ENCODE measurements at places on chromosomes 12 and 14.

- no peak for DNase-seq
Observed at GRCh38 chr14:68199554-68200151, 380.1 kb downstream of the RAD51B start.

- no peak for DNase-seq
Observed at GRCh38 chr14:49994951-49995561, 102.2 kb downstream of the ARF6 start.

DNA sequence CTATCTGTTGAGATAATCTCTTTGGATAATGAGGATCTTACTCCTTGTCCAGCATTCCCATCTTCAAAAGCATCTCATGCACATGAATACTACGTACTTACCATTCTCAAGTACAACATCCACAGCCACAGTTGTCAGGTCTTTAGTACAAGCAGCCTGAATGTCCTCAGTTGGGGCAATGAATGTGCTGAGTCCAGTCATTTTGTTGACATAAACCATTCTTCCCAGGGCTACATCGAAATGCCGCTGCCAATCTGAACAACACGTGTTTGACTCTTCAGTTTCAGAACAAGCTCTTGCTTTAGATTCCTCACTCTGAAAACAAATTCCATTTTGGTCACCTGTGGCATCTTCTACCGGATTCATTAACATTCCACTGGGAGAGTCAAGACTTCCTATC, 5.0 kb downstream of the MLH3 start:
- no peak for DNase-seq

- no peak for DNase-seq
Observed at GRCh38 chr14:42862114-42862513, 1255.4 kb downstream of the LRFN5 start.

- DNase-seq = no peak
Observed at GRCh38 chr12:102050660-102051430, 10.9 kb downstream of the WASHC3 start.

DNA sequence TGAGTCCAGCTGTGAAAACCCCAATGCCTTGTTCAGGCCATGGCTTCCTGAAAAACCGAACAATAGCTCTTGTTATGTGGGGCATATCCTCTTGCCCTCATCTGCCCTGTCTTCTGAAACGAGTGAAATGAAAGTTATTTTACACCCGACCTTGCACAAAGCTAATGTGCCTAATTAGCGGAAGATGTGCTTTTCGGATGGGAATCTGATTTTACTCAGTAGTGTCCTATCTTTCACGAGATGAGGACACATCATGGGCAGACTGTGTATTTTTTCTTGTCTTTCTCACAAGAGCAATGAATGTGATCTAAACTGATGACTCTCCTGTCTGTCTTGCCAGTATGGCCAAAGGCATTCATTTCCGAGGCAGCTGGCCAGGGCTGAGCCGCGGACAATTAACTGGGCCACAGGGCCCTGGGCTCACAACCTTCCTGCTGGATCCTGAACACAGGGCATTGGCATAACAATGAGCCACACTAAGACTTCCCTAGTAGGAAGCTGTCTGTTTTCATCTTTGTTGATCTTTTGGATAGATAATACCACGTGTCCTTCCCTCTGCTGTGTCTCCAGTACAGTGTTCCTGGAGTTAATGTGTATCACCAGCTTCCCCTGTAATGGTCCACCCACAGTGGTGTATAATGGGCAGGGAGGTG, 86.0 kb upstream of the HIF1A start:
- DNase-seq = no peak

- DNase-seq = no peak
Observed at GRCh38 chr12:93025145-93026103, 96.3 kb upstream of the EEA1 start.

- DNase-seq = no peak
Observed at GRCh38 chr12:53050426-53051057, 677 bp downstream of the TNS2 start.

DNA sequence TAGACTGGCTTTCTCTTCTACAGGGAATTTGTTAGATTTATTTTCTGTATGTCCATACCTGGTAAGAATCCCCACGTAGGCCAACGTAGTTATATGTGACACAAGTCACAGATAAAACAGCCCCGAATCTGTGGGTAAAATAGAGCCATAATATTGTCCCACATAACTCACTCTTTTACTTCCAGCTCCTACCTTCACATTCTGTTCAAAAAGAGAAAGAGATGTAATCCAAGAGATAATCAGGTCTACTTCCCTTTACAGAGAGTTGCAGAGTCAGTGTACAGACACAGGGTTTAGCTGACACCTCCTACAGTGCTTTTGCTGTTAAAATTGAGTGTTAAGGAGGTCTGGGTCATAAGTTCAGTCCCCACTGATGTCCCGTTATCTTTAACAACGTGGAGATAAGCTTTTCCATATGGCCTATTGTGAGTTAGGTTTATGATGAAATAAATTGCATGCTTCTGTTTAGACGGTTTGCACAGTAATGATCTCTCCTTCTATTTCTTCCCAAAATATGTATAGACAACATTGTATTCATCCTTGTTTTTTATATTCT, 446.5 kb downstream of the ADAMTS20 start:
- no peak for DNase-seq

GRCh38 chr12:666766-667308, 3.6 kb upstream of the NINJ2 start:
- DNase-seq = no peak

- DNase-seq = no peak
Observed at GRCh38 chr12:88733008-88733407, 152.7 kb upstream of the KITLG start.

- no peak for DNase-seq
Observed at GRCh38 chr12:92503029-92503931, 199.5 kb upstream of the PLEKHG7 start.
